ENCODE measurements at places on chromosomes 1 and 21.

DNA sequence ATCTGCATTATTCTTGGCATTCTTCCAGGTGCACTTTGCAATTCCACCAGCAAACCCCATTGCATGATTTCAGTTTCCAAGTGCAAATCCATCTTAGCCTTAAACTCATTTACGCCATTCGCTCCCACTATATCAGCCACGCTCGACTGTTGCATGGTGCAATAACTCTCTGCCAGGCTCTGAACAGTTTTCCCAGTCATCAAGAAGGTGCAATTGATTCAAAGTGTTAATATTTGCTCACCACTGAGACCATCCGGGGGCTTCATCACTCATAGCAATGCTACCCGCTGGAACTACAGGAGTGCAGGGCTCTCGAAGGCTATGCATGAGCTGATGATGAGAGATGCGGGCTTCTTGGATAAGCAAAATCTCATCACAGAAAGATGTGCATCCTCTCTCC, 488.2 kb downstream of the OMA1 start:
- no peak for DNase-seq

- no peak for DNase-seq
Measured at GRCh38 chr1:21331752-21332478, 41.7 kb upstream of the ECE1 start.

- DNase-seq: peak; percentile 31
Measured at GRCh38 chr1:8540261-8540941, 222.5 kb downstream of the SLC45A1 start.

GRCh38 chr1:98075626-98076025, 154.8 kb upstream of the DPYD start:
- DNase-seq: no peak

GRCh38 chr1:172970186-172970585, 80.6 kb downstream of the TNFSF18 start:
- peak; percentile 73 for DNase-seq

- no peak for DNase-seq
Measured at GRCh38 chr1:180352588-180352987, 122.5 kb downstream of the LHX4 start.

DNA sequence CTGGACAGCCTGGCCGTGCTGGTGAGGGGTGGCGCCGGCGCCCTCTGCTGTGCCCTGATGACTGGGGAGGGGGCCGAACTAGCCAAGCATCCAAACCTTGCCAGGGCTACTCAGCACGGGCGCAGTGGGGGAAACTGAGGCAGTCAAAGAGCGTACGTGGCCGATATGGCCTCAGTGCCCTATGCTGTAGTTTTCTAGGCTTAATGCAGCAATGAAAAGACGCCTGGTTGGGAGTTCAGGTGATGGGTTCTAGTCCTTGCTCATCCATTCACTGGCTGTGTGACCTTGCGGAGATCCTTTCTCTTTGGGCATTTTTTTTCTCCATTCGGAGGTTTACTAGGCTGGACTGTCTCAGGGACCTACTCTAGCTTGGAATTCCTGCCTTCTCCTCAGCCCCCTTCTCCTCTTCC, 822 bp downstream of the MTX1 start:
- no peak for DNase-seq

DNA sequence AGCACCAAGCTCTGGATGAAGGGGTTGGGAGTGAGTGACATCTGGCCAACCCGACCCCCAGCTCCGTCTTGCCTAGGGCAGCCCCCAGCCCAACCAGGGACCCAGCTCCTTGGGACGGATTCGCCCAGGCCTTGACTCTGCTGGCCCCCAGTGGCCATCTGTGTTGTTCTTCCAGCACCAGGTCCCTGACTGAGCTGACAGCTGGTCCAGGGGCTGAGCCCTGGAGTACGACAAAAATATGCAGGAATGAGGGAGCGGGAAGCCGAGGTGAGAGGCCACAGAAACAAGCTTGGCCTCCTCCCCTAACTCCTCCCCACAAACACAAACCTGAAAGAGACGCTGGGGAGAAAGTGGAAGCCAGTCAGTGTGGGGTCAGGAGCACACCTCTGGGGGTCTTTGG, 55.0 kb upstream of the PAX7 start:
- no peak for DNase-seq

- DNase-seq: peak; percentile 79
Measured at GRCh38 chr1:78070758-78071157, 25.0 kb downstream of the GIPC2 start.

- no peak for DNase-seq
Measured at GRCh38 chr1:55716610-55717009, 501.4 kb upstream of the USP24 start.

- DNase-seq: no peak
Measured at GRCh38 chr1:219130366-219130935, 43.2 kb upstream of the LYPLAL1 start.

GRCh38 chr1:201281573-201281972, 1.7 kb upstream of the PKP1 start:
- no peak for DNase-seq

GRCh38 chr1:151406176-151406575, 6.8 kb downstream of the PSMB4 start:
- no peak for DNase-seq

DNA sequence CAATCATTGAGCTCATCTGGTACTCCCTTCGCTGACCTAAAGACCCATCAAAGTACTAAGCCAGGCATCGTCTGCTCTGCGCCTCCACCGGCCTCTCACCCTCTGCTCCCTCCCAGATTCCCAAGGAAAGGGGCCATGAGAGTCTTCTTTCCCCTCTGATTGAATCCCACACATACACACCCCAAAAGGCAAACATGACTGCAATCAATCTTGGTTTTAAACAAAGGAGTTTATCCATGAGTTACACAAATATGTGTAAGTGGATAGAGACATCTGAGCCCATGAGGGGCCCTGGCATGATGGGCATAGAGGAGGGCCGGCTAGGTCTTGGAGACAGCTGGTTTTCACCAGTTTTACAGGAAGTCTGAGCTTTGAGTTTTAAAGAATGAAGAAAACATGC, 50.9 kb downstream of the CAPN2 start:
- DNase-seq: no peak

GRCh38 chr1:194055536-194055935, 869.1 kb upstream of the B3GALT2 start:
- no peak for DNase-seq

DNA sequence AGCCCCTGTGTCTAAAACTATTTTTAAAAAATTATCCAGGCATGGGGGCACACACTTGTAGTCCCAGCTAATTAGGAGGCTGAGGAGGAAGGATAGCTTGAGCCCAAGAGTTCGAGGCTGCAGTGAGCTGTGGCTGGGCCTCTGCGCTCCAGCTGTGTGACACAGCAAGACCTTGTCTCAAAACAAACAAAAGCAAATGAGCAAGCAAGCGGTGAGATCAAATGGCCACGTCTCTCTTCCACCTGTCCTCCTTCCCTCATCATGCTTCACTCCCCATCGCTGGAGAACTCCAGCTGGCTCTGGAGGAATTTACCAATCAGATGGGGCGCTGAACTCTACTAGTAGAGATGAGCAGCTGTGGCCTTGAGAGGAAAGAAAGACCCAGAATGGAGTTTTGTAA, 14.0 kb upstream of the REN start:
- DNase-seq: no peak

DNA sequence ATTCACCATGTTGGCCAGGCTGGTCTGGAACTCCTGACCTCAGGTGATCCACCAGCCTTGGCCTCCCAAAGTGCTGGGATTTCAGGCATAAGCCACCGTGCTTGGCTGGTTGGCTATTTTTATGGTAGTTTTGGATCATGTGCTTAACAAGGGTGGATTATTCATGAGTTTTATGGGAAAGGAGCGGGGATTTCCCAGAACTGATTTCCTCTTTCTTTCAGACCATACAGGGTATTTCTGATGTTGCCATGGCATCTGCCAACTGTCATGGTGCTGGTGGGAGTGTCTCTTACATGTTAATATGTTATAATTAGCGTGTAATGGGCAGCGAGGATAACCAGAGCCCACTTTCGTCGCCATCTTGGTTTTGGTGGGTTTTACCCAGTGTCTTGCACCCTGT, 3.2 kb downstream of the TRPM2 start:
- no peak for DNase-seq

GRCh38 chr1:172089768-172090510, 248.6 kb downstream of the DNM3 start:
- DNase-seq: peak; percentile 44

DNA sequence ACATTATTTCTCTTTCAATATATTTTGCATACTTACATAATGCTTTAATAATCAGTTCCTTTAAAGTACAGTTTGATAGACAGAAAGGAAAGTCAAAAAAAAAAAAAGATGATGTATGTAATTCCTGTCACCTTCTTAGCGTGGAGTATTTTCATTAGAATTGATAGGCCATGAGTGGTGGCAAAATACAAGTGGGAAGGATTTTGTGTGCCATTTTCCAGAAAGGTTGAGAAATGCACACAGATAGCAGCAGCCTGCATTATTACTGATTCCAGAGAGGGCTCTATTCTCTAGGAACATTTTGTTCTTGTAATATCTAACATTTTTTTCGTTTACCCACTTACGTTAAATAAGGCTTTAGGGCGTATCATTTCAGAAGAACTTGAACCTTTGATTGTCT, 475.6 kb downstream of the DSCAM start:
- no peak for DNase-seq

GRCh38 chr21:23853796-23854379, 1753.4 kb downstream of the MRPL39 start:
- peak; percentile 1 for DNase-seq

- no peak for DNase-seq
Measured at GRCh38 chr1:210358626-210359025, 29.9 kb downstream of the HHAT start.

DNA sequence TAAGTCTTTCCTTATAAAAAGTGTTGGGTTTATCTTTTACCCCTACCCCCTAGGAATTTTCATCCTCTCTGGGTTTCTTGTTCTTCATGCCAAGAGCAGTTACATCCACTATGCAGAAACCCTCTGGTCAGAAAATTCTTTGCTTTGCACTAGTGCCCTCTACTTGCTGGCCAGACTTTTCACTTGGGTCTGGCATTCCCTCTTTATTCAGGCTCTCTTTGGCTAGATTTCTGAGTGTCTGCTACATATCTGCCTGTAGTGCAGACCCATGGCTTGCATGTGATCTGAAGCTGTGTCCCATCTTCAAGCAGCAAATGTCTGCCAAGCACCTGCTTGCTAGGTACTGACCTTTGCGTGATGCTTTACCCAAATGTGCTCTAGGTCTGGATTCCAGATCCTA, 237.0 kb downstream of the GPATCH2 start:
- no peak for DNase-seq

- DNase-seq: no peak
Measured at GRCh38 chr1:24472527-24473251, 29.9 kb upstream of the RCAN3 start.

GRCh38 chr1:160400223-160400645, at the start of gene VANGL2:
TSS of gene VANGL2 (plus strand) at chr1:160400564. CDS start at chr1:160415838, 15,274 bp downstream.
- DNase-seq: peak; percentile 28

DNA sequence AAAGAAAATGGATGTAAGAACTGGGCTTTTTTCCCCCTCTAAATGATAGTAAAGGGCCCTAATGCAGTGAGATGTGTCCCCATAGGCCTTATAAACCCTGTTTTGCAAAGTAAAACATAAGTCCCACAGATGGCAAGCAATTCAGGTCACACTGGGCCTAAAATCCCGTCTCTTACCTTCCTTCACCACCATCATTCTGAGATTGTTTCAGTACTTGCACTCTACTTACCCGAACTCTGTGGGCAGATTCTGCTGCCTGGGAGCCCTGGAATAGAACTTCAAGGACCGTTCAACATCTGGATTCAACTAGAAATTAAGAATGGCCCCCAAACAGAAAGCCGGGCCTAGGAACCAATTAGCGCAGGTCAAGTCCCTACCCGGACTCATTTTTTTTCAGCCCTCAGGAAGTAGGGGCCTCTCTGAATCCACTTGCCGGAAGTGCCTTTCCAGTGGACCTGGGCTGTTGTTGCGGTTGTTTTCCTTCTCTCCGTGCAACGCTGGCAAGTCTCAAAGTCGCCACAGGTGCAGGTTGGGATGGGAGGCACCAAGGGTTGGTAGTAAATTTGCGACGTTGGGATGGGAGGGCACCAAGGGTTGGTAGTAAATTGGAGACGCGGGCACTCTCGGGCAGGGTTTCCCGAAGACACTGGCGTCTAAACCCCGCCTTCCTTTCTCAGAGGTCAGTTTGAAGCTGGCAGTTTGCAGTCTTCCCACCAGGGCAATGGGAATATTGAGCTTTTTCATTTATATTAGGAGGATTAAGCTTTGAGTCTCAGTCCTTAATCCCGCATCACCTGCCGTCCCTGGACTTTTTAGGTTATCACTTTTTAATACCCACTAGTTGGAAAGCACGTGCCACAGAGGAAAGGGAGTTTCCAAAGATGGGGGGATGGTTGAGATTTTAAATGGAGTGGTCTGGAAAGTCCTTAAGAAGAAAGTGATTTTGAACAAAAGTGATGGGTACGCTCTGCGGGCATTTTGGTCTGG, at the start of gene TMEM69:
Gene TMEM69 (plus strand): TSS at position 428 of the 987 bp plus-strand sequence. CDS start 2,888 bp downstream, outside the sequence.
- peak; percentile 79 for DNase-seq

DNA sequence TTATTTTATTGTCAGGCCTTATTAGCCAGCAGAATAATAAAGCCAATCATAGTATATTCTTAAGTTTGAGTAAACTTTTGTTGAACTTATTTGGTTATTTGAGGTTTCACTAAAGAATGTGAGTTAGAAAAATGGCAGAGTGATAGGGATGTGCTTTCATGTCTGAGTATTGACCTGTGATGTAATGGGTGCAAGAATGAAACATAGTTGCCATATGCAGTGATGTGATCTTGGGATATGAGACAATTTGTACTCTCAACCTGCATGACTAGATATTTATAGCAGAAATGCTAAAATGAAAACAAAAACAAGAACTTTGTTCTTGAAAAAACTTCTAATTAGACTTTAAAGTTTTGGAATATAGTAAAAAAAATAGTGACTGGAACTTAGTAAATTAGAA, 97.9 kb downstream of the DISP1 start:
- no peak for DNase-seq

GRCh38 chr1:205940710-205941109, 2.5 kb downstream of the SLC26A9 start:
- DNase-seq: no peak

GRCh38 chr1:204335085-204335484, 24.6 kb downstream of the PLEKHA6 start:
- DNase-seq: no peak

DNA sequence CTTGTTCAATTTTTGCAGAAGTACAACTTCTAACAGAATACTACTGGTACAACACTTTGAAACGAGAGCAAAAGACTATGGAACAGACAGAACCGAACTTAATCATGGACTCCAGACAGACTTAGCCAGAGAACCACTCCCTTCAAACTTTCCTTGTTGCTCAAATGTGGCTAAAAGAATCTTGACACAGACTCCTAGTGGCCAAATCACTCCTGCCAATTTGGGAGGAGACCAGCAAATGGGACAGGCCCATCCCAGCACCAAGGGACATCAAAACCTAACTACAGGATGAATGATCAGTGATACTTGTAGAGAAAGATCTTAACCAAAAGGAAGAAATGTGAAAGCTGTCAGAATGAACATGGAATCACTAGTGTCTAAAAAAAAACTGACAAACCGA, 154.0 kb downstream of the MATN1 start:
- DNase-seq: no peak

DNA sequence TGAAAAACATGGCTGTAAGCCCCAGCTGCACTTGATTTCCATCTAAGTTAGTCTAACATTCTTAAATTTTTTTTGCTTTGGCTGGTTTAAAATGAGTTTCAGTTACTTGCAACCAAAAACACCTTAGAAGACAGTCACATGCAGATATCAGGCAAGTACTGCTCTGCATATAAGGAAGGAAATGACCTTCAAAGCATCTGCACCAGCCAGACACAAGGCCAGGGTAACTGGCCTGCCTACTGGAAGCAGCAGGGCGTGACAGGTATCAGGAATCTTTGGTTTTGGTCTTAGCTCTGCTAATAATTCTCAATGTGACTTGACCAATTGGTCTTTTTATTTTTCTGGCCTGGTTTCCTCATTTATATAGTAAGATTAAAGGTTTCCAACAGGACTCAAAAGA, 33.5 kb downstream of the SCYL3 start:
- DNase-seq: no peak

- DNase-seq: no peak
Measured at GRCh38 chr1:24058671-24059455, 53.1 kb downstream of the MYOM3 start.

Measured in kidney glomerular epithelial cell (primary cell).